ENCODE measurements at places on chromosomes 13 and 19.
A peak's percentile ranks its signal among the peaks of the same experiment; 100 is the strongest.

DNA sequence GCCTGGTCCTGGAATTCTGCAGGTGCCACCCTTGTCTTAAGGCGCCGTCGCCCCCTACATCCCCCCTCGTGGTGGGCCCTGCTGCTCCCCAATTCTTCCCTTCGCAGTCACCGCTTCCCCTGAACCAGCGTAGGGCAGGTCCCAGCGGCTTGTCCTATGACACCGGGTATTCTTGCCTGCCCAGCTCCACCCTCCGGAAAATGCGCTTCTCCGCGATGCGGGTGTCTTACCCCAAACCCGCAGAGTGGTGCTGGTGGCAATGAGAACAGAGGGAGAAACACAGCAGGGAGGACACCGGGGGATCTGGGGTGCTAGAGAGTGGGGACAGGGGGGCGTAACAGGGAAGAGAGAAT is 9.0 kb downstream of the ZNF808 start:
- no peak for DNase-seq

GRCh38 chr19:31890230-31890629 is 455.2 kb upstream of the ZNF507 start:
- DNase-seq, result no peak

GRCh38 chr19:46913852-46914430 is 53.1 kb downstream of the ARHGAP35 start:
- DNase-seq, result no peak

DNA sequence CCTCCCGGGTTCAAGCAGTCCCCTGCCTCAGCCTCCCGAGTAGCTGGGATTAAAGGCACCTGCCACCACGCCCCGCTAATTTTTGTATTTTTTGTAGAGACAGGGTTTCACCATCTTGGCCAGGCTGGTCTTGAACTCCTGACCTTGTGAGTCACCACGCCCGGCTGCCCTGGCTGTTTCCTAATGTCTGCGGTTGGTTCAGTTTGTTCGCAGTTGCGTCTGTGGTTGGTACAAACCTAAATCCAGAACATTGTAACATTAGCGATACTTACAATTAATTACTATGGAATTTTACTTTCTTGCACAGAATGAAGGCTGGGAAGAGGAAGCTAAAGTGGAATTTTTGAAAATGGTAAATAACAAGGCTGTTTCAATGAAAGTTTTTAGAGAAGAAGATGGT is 38.1 kb downstream of the RNF17 start:
- no peak for DNase-seq

DNA sequence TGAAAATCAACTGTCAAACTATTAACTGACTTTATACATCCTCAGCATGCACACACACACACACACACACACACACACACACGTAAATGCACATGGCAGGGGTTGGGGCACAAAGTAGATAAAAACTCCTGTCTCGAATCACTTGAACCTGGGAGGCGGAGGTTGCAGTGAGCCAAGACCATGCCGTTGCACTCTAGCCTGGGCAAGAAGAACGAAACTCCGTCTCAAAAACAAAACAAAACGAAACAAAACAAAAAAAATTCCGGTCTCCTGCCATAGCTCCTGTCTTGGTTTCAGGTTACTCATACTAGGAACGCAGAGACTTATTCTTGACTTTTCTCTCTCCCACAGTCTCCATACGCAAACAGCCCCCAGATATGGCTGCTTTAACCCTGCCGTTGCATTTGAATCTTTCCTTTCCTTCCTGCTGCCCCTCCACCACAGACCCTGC is 148.9 kb downstream of the SHISA2 start:
- DNase-seq, result no peak

DNA sequence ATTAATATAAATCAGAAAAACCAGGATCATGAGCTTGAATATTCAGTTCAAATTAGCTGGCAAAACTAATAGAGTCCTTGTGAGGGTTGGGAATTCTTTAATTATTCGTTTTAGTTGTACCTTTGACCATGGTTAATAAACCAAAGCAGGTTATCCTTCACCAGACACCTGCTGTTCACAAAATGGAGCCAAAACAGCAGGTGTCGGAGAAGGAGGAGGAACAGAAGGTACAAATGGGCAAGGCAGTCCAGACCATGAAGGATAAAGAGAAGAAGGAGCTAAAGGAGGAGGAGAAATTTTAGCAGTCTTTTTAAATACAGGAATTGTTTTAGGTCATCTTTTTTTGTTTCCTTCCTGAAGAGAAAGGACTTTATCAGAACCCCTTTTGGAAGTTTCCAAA is 106.1 kb downstream of the NHLRC3 start:
- no peak for DNase-seq

DNA sequence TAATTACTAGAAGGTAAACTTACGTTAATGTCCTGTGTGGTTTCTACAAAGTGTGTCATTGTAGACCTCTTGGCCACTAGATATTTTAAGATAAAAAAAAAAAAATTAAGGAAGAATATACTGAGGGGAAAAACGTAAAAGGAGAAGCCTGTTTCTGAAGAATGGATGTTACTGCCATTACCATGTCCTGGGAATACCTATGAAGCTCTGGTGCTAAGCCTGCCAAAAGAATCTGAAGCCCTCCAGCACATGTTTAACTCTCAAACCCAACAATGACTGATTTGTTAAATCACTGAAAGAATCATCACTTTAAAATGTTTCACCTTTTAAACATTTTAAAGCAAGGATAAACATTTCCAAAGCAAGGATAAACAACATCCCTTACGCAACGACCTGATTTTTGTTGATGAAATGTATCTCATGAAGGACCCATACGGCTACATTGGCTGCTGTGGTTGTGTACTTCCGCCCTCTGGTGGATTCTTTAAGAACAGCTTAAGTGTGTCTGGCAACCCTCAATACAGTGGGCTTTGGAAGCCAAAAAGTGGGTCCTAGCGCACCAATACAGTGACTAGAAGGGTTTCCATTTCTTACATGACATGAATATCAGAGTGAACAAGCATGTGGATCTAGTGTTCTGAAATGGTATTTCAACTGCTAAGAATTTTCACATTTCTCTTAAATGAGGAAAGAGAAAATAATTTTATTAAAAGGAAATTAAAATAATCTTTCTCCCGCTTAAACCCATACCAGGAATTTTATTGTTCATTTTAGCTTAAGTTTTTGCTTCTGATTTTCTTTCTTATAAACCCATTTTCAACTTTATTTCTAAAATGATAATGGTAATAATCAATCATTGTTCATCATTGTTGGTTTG is 74.5 kb upstream of the RAP2A start:
- peak; percentile 80 for DNase-seq

GRCh38 chr13:95684418-95684817 is 7.5 kb downstream of the DNAJC3 start:
- DNase-seq, result no peak

- DNase-seq, result no peak
These were observed 154.6 kb upstream of the IPO5 start for GRCh38 chr13:97798836-97799235.

DNA sequence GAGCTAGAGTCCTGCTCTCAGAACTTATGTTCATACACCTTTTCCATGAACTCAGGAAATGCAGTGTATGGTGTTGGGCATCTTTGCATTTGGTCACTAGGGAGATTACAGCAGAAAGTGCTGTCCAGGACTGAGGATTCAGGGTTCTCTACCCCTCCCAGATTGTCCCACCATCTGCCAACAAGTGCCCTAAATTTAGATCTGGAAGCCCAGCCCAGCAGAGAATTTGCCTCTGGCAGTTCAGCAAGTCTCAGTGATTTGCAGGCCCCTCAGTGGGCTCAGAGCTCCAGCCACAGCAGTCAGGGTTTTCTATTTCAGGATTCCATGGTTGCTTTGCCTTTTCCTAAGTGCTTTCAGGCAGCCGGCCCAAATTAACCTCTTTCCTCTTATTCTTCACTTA is 23.4 kb downstream of the CNFN start:
- no peak for DNase-seq

GRCh38 chr13:28707629-28708427 is 10.9 kb downstream of the SLC46A3 start:
- DNase-seq, result no peak

DNA sequence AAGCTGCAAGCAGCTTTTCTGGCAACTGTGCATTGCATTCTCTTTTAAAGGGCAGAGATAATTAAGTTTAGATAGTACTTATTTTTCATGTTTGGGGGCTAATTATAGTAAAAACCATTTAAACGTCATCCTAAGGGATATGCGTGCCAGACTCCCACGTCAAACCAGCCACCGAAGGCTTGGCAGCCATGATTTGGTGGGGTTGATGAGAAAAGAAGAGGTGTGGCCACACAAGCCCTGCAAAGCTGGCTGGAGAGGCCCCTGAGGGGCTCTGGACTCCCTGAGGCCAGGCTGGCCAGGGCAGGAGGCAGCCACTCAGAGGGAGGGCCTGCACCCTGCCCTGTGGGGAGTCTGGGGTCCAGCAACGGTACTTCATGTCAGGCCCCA is 17.5 kb downstream of the PEPD start:
- DNase-seq, result no peak

- no peak for DNase-seq
These were observed 44.3 kb upstream of the SIAH3 start for GRCh38 chr13:45895881-45896280.

DNA sequence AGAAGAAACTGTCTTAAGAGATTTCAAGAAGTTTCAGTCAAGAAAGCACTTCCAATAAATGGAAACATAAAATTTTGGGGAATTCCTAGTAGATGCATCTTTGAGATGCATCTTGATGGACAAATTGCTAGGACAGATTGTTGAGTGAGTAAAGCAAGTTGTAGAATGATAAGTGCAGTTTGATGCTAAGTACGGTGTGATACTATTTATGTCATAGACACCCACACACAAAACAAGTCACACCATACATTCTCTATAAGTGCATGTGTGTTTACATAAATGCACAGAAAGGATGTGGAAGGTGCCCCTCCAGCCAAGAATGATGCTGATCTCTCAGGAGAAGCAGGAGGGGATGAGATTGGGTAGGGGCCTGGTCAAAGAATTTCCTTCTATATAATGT is 375.7 kb downstream of the FOXO1 start:
- DNase-seq, result no peak

DNA sequence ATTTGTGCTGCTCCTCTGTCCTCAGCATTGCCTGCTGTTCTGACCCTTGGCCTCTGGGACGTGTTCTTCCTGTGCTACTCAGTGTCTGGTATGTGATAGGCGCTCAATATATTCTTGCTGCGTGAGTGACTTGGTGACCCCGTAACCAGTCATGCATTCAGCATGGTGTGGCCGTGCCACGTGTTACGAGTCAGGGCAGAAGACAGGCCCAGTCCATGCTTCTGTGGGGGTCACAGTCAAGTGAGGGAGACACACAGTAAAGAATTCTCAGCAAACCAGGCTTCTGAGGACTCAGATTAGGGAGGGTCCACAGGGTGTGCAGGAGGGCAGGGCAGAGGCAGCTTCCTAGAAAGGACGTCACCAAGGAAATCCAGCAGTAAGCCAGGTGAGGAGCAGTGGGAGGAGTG is 7.9 kb downstream of the PPP1R37 start:
- no peak for DNase-seq

DNA sequence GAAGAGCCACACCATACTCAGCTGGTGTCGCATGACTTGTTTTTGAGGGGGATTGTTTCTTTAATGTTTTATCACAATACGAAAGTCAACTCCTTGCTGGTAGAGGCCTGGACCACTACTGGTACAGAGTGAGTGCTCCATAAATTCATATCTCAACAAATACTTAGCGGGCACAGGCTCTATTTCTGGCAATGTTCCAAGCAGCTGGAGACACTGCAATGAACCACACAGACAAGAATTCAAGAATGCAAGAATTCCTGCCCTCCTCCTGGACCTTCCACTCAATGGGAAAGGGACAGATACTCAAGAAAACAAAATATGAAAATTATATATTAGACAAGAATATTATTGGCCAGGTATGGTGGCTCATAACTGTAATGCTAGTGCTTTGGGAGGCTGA is 5.1 kb upstream of the FXYD5 start:
- DNase-seq, result no peak

DNA sequence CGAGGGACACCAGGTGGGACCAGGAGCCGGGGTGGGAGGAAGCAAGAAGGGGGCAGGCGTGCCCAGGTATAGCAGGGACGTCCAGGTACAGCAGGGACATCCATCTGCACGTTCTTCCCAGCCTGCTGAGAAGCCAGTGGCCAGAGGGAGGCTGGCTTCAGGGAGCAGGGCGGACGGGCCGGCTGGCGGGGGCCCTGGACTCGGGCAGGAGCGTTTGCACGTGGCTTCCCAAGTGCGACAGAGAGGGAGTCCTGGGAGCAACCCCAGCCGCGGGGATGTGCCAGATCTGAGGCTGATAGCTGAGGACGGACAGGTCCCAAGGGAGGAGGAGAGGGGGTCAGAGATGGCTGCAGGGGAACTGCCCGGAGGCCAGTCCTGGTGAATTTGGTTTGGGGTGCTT is 36.7 kb downstream of the MYO9B start:
- no peak for DNase-seq

GRCh38 chr13:73981595-73981994 is 152.6 kb downstream of the KLF12 start:
- DNase-seq, result no peak

DNA sequence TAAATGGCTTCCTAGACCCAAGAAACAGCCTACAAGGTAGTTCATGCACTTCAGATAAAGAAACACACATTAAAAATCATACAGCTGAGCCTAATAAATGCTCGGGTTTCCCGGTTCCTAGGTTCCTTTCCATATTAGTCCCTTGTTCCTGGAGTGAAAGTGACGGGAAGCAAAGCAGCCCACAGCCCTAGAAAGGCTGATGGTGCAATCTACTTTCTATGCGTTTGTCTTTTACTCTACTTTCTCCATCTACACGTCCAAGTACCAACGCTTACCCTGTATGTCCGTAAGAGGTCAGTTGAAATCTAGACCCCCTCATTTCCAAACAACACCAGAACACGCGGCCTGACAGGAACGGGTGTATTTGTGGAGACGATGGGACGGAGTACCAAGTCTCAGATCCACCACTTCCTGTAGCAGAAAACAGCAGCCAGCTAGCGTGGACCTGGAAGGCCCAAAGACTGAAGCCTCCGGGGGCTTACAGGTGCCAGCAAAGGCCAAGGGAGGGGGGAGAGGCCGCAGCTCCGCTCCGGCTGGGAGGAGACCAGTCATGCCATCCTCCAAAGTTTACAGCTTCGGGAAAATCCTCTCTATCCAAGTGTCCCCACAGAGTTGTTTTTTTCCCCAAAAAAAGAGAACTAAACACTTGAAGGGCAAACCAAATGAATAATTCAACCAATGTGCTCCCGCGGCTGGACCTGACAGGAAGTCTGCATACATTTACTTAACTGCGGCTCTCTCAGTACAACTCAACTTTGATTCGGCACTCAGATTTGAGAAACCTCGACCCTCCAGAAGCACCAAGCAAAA is 34.1 kb downstream of the STK24 start:
- DNase-seq, result no peak

DNA sequence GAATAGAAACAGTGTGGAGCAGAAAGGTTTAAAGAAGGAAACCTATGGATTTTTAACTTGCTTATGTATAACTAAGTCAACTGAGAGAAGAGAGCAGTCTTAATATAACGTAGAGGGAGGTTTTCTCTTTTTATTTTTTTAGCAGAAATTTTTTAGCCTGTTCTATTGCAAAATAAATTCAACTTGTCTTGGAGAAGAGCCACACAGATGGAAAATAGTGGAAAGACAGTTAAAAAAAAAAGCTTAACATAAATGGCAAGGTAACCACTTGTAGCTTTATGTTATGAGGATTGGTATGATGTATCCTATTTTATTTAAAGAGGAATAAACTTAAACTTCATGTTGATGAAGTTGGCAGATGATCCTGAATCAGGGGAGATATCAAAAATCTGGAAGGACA is 312.4 kb downstream of the SHISA2 start:
- no peak for DNase-seq

Measured in putamen (tissue), 1 donor.